Right ventricle myocardium inferior (tissue), 1 donor: ENCODE measurements at places on chromosomes 1 and 21. TPM values are rescaled to one million over a fixed set of nuclear protein-coding genes. Genes with fewer than 3 reads are reported as not detected.

GRCh38 chr1:56331892-56332567 is 247.3 kb downstream of the PLPP3 start:
- no peak for DNase-seq

GRCh38 chr1:4174291-4175200 is 274.5 kb upstream of the C1orf174 start:
- no peak for DNase-seq

COL6A1 gene
- 228 TPM for total RNA-seq

- no peak for DNase-seq
Measured at GRCh38 chr21:32392299-32392879, 423 bp downstream of the URB1 start.

ATP1A4 gene
- not detected for total RNA-seq
